Left colon (tissue), 2 donors: ENCODE measurements at places on chromosomes 4 and X. TPM values are rescaled to one million over a fixed set of nuclear protein-coding genes. Genes with fewer than 3 reads are reported as not detected.

DNA sequence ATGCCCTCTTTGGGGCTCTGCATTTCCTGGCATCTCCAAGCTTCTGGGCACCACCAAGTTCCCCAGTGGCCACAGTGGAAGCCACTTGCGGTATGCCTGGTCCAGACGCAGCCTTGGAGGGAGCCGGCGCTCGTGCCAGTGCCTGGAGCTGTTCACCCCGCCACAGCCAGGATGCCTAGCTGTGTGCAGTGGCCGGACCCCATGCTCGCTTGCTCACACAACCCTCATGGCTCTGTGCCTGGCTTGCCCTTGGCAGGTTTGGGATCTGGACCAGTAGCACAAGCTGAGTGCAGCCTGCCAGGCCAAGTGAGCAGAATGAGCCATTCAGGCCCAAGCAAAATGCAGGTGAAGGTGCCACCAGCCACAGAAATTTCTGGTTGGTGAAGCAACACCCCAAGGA is 283.5 kb downstream of the EVC2 start:
- no peak for DNase-seq

GRCh38 chrX:116009861-116010710 is 160.5 kb upstream of the AGTR2 start:
- no peak for DNase-seq

GRCh38 chr4:47484168-47484567 is 907 bp upstream of the ATP10D start:
- no peak for DNase-seq

DNA sequence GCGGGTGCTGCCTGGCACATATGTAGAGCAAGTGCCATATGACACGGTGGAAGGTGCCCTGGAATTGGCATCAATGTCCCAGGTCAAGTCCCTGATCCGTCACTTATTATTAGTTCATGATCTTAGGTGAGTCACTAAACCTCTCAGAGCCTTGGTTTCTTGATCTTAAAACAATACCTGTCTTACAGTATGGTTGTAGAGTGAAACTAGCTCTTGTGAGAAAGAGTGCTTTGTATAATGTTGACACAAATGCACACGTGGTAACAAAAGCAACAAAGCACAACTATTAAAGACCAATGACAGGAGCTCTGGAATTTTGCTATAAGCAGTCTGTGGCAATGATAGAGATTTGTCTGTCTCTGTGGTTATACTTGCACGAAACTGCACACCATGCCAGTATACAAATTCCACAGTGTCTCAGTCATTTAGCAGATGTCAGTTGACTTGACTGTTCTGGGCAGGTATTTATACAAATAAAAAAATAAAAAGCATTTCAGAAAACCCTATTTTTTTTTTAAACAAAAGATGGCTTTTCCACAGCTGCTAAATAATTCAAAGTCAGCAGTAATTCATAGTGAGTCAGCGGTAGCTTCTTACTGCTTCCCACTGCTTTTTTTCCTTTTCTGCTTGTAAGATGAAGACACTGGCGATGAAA is 19.7 kb upstream of the ACSL1 start:
- no peak for DNase-seq

- DNase-seq: no peak
Measured at GRCh38 chrX:30702736-30703135, 49.5 kb downstream of the GK start.

Gene PPP1R3F
- total RNA-seq: 1.9 TPM

Gene COL25A1
- 0.43 TPM for total RNA-seq

DNA sequence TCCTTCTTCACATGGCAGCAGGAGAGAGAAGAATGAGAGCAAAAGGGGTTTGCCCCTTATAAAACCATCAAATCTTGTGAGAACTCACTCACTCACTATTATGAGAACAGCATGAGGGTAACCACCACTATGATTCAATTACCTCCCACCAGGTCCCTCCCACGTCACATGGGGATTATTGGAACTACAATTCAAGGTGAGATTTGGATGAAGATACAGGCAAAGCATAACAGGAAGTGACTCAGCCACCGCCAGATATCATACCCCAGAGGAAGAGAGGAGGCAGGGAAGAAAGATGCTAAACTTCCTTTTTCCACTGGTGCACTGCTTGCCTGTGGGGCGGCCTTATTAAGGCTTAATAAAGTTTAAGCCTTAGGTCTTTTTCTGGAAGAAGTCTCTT is 766.1 kb downstream of the KCTD8 start:
- no peak for DNase-seq

Gene CT45A10
- not detected for total RNA-seq

GRCh38 chr4:173696011-173696410 is 166.0 kb upstream of the HAND2 start:
- DNase-seq: no peak

Gene NWD2
- total RNA-seq: 0.34 TPM

DNA sequence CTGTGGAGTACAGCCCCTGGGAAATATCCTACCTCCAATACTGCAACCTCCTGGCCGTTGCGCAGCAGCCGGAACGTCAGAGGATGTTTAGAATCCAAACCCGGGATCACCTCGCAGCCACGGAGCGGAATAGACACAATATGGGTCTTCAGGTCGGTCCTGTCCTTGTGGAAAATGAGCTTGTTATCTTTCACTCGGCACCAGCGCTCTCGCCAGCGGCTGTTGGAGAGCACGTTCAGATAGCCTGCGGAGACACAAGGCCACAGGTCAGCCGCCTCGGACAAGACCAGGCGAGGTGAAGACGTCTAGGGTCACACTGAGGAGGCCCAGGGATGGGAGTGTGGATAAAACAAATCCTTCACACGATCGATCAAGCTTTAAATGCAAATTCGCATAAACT is 139.3 kb downstream of the AFAP1 start:
- DNase-seq: no peak

DNA sequence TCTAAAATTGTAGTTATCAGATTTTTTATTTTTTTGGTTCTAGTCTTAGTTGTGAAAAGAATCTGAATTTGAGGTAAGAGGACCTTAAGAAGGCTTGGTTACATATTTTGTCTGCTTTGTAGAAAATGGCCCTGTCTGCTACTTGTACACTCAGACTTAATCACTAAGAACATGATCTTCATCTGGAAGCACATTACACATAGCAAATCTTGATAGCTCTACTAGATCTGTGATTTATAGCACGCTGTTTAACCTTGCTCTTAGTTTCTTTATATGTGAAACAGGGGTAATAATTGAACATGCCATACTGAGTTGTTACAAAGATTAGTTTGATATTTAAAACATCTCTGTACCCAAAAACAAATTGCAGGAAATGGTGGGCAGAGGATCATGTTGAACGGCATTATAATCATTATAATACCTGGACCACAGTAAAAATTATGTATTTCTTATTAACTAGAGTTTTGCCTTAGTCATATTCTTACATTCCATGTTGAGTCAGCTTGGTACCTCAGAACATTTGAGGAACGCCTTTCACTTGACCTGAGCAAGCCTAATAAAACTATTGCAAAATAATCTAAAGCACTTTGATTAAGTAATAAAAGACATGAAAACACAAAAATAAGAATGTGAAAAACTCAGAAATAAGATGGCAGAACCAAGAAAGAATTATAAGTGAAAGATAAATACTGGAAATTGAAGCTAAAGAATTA is 738.0 kb upstream of the AADAT start:
- no peak for DNase-seq

Gene DGAT2L6
- not detected for total RNA-seq

GRCh38 chr4:10180603-10180926 is 64.0 kb upstream of the WDR1 start:
- no peak for DNase-seq

DNA sequence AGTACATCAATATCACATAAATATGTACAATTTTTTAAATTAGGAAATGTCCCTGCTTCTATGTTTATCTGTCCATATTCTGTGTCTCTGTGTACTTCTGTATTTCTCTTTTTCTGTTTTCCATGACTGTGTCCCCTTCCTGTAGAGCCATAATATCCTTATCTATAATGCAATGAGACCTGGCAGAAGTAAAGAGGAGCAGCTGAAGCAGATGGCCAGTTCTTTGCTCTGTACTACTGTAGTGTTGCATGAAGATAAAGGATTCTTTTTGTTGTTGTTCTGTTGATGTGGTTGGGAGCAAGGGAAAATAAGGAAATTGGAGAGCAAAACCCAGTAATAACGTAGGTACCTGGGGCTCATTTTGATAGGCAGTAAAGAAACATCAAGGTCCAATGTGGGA is 301.7 kb downstream of the ADGRL3 start:
- no peak for DNase-seq

Gene IL15
- total RNA-seq: 8.2 TPM

DNA sequence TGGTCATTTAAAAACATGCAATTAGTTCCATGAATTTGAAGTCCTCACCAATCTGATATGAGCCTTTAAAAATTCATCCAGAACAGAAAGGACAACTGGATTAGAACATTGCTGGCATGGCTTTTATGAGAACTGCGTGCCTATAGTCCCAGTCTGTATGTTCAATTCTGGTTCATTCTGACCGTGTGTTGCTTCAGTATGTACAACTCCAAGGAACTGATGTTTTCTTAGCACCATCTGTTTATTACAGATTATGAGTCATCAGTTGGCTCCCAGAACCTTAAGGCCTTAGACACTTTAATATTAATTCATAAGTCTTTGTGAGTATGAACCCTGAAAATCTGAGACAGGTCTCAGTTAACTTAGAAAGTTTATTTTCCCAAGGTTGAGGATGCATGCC is 115.0 kb downstream of the CEP44 start:
- no peak for DNase-seq

DNA sequence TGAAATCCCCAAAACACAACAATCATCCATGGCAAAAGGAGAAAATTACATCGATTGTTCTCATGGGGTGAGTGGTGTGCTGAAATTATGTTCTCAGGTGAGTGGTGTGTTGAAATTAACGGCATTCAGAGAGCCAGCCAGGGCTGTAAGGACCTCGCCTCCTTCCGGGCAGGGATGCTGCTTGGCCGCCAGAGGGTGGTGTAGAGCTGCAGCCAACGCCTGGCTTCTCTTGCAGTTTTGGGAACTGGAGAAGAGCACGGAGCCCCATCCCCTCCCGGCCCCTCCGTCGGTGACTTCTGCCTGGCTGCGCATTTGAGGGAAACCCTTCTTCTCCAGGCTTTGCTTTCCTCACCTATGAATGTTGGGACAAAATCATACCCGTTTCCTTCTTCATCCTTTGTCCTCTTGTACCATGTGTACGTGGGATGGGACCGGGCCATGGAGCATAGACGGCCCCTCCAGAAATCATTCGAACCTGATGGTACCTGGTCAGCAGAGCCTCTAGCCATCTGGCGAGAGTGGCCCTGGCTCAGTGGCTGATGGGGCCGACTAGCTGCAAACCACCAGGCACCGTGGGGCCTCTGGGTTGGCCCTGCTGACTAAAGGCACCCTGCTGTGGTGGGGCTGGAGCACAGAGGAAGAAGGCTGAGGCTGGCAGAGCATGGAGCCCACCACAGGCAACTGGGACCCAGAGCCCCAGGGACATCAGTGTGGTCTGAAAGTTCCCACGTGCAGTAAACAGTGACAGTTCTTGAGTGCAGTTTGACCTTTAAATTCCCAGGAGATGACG is 28.4 kb downstream of the TRMT44 start:
- peak; percentile 48 for DNase-seq

Gene NPNT
- 40.9 TPM for total RNA-seq

DNA sequence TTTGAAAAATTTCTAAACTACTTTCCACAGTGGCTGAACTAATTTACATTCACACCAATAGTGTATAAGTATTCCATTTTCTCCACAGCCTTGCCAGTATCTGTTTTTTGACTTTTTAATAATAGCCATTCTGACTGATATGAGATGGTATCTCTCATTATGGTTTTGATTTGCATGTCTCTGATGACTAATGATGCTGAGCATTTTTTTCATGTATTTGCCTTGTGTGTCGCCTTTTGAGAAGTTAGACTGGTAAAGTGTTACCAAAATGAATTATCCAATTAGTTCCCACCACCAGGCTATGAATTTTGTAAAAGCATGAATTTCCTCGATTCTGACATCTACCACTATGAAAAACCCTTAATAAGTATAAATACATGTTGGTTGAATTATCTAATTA is 242.2 kb upstream of the GK2 start:
- no peak for DNase-seq

DNA sequence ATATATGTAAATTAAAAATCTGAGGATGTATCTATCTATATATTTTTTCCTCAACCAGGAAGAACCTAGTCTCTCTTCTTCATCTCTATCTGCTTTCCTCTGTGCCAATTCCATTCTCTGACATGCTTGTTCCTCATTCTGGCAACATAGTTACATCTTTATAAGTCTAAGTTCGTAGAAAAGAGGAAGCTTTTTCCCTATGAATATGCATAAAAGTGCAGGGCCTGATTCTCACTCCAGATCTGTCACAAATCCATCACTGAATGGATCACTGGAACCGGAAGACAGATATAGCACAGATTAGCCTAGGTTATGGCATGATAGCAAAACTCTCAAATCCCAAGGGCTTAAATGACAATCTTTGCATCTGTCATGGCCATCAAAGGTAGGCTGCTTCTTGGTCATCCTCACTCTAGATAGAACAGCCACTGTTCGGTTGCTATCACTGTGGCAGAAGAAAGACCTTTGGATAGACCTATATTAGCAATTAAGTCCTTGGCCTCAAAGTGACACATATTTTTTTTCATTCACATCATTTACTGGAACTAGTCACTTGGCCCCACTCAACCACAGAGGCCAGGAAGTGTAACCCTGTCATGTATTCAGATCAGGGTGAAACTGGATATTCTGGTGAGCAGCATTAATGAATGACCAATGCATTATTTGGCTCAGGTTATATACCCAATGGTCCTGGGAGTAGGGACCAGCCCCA is 22.2 kb downstream of the DTHD1 start:
- no peak for DNase-seq

- DNase-seq: peak; percentile 43
Measured at GRCh38 chr4:83618991-83619645, 83.2 kb downstream of the GPAT3 start.

GRCh38 chrX:1386338-1387127 is 5.4 kb downstream of the SLC25A6 start:
- DNase-seq: no peak

- no peak for DNase-seq
Measured at GRCh38 chr4:102678695-102679335, 82.0 kb downstream of the MANBA start.

DNA sequence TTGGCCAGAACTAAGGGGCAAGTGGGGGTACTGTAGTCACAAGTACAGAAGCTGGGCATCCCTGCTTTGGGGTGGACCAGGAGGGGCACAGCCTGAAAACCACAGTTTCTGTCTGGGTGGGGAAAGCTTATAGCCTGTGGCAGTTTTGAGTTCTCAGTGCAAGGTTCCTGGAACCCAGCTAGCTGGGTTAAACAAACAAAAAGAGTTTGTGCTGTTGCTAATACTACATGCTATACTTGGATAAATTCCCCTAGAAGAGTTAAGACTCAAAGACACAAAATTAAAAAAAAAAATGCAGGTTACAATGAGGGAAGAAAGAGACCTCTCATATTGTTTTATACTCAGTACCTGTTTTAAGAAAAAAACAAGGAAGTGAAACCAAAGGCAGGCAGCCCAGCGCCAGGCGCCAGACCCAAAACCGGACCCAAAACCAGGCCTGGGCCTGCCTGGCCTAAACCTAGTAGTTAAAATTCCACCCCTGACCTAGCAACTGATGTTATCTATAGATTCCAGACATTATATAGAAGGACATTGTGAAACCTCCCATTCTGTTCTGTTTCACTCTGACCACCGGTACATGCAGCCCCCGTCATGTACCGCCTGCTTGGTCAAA is 50.8 kb downstream of the SLC2A9 start:
- DNase-seq: no peak

GRCh38 chrX:68146054-68146453 is 287.2 kb downstream of the OPHN1 start:
- DNase-seq: no peak
